ENCODE measurements at places on chromosomes 13 and 19.

DNA sequence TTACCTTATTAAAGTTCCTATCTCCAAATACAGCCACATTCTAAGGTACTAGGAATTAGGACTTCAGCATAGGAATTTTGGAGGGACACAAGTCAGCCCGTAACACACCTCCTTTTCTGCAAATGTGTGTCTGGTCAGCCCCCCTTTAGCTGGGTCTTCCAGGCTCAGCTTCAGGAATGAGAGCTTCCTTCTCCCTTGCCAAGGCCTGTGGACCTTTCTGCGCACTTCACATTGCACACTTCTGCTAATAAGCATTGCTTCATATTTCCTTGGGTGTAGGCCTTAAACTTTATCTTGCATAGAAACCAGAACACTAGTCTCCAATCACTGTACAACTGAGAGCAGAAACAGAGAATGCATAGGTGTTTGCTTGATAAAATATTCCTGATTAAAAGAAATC lies 4.5 kb upstream of the STK24 start:
- no peak for DNase-seq

GRCh38 chr19:29667901-29668341 lies 2.7 kb downstream of the PLEKHF1 start:
- DNase-seq, result peak; percentile 50

DNA sequence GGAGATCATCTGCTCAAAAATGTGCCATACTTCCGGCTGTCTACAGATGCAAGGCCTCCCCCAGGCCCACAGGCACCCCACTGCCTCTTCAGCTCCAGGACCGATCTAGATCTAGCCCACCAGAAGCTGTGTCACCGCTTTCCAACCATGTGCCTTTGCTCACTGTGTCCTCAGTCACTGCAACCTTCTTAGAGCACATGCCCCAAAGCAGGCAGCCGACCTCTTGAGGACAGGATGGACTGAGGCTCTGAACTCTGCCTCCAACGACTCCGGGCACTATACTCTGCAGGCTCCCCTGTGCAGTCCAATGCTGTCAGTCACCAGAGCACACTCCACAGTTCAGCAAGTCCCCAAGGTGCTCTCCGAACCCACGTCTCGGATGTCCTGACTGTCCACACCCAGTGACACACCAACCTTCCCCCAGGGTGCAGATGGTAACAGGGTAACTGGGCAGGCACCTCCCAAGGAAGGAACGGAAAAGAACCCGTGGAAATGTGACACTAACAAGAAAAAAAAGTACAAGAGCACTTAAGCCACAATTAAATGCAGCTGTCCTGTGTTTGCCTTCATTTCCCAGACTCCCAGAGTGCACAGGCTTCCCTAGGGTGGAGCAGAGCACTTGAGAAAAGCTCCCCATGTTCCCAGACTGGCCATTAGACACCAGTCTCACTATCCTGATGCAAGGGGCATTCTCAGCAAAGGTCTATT lies 4.8 kb downstream of the STK24 start:
- DNase-seq, result no peak

DNA sequence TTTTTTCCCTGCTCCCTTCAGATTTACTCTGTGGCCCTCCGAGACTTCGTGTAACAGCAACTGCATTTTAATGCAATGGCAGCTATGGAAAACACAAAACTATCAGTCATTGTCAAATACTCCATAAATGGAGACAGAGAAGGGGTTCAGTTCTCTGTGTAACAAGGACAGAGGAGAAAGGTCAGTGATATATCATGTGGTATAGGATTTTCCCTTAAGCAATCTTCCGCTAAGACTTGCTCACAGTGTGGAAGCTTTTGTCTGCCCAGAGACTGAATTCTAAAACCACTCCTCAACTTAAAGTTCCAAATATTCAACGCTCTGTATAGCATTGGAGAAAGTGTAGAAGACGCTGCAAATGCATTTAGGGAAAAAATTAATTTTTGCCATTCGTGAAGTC lies 111.3 kb upstream of the EDNRB start:
- no peak for DNase-seq

- no peak for DNase-seq
Measured at GRCh38 chr19:18939922-18940768, 872 bp downstream of the HOMER3 start.

DNA sequence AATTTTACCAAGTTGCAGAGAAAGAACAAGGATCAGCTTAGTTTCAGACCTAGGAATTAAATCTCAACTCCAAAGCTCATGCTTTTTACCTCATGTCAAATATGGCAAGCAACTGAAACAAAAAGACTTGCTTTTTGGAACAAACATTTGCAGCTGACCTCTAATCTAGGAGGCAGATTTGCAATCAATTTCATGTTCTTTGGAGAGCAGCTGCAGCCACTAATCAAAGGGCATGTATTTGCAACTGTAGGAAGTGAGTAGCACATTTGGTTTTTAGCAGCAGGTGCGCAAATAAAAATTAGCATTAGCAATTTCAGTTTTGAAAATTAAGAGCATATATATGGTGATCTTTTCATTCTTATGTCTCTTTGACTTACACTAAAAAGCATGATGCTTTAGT lies 459.3 kb upstream of the SLC10A2 start:
- DNase-seq, result no peak

GRCh38 chr13:37277007-37277406 lies 171.5 kb upstream of the CSNK1A1L start:
- no peak for DNase-seq

- DNase-seq, result no peak
Measured at GRCh38 chr19:14761607-14762006, 16.8 kb downstream of the ADGRE2 start.

GRCh38 chr13:99993660-99994637 lies 12.4 kb downstream of the ZIC2 start:
- DNase-seq, result no peak
